Omental fat pad (tissue), 4 donors: ENCODE measurements at places on chromosomes 7 and 10. TPM values are rescaled to one million over a fixed set of nuclear protein-coding genes. Genes with fewer than 3 reads are reported as not detected.

DNA sequence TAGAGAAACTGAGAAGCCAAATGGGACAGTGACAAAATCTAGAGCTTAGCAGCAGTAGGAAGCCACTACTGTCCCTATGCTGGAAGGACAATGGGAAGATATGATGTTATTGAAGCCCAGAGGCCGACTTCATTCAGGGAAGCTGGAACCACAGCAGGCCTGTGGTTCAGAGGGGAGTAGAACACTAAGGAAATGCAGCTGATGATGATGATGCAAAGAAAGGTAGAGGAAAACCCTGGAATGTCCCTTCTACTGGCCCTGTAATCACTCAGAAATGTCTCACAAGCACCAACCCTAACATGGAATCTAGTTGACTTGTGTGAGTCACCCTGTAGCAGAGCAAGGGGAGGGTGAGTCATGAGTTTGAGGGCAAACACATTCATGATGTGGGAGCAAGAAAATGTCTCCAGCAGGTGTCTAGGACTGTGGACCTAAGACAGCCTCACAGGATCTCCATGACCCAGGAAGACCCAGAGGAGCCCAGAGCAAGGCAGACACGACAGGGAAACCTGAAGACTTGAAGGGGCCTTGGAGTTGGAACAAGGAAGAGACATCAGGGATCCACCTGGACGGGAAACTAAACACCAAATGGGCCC, 37.0 kb upstream of the LRRC17 start:
- DNase-seq = no peak

- no peak for DNase-seq
Observed at GRCh38 chr10:123649676-123650075, 16.5 kb upstream of the GPR26 start.

GRCh38 chr7:107931740-107932515, 40.9 kb downstream of the DLD start:
- DNase-seq = no peak

GRCh38 chr7:1954366-1955004, 278.3 kb downstream of the MAD1L1 start:
- DNase-seq = no peak

DNA sequence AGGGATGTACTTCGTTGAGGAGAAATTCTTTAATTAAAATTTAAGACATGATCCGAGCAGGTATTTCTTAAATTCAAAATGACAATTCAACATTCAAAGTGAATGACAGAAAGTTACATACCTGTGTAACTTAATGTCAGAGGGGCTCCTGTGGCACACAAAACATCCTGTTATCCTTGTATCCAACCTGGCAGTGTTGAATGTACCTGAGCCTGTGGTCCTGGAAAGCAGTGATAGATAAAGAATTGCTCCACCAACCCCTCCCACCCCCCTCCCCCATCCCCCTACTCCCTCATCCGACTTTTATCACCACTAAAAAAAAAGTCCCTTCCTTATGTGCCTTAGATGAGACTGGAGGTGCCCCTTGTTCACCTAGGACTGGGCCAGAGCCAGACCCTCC, 119.4 kb upstream of the ADCY1 start:
- DNase-seq = no peak

TMEM229A gene
- total RNA-seq = not detected

ZNF735 gene
- not detected for total RNA-seq

CPA5 gene
- not detected for total RNA-seq
